Kidney epithelial cell (primary cell): ENCODE measurements at places on chromosomes 2 and 18.
A peak's percentile ranks its signal among the peaks of the same experiment; 100 is the strongest.

GRCh38 chr2:25341011-25341727 is 556 bp downstream of the DNMT3A start:
- no peak for DNase-seq

DNA sequence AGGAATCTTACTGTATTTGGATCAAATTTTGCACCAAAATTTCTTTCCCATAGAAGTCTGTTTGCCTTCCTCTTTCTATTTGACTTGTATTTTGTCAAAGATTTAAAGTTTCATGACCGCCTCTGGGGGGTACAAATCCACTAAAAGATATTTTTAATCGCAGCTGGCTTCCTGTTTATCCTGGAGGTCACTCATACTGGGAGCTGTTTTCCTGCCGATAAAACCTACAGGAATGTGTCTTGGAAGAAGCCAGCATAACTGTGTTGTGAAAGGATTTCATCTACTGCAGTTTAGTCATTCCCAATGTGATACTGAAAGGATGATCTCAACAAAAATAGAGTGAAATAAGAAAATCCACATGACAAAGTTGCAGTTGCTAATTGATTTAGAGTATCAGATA is 184.0 kb downstream of the RIT2 start:
- DNase-seq, result peak; percentile 21

GRCh38 chr18:3529601-3530000 is 79.6 kb downstream of the TGIF1 start:
- no peak for DNase-seq

- DNase-seq, result peak; percentile 34
These were observed 68.0 kb downstream of the ZFP36L2 start for GRCh38 chr2:43158259-43158880.

DNA sequence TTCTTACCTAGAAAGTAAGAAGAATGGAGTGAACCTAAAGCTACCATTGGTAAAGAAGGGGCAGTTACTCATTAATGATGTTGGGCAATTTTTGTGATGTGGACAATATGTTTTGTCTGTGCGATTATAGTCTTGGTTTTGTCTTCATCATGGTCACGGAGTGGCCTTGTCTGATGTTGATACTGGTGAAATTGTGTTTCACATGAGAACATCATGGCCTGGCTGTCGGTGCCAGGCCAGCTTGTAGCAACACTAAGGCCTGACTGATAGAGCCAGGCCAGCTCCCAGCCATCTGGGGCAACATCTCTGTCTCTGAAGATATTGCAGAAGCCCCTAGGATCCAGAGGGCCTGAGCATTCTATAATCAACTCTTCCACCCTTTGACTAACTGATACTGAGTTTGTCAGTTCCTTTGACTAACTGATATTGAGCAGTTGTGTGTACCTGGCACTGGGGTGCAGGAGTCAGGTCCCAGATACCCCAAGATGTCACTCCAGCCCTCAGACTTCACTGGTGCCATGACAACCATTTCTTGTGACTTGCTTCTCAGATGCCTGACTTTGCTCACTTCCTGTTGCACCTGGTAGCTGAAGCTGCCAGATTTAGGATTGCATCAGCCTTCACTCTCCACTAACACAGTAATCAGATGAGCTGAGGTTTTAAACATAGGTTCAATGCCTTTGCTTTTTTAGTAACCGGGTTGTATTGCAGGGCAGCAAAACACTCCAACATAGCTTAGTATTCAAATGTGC is 62.5 kb downstream of the RPIA start:
- DNase-seq, result no peak

GRCh38 chr2:81981585-81981984 is 1677.0 kb upstream of the LRRTM1 start:
- peak; percentile 74 for DNase-seq

DNA sequence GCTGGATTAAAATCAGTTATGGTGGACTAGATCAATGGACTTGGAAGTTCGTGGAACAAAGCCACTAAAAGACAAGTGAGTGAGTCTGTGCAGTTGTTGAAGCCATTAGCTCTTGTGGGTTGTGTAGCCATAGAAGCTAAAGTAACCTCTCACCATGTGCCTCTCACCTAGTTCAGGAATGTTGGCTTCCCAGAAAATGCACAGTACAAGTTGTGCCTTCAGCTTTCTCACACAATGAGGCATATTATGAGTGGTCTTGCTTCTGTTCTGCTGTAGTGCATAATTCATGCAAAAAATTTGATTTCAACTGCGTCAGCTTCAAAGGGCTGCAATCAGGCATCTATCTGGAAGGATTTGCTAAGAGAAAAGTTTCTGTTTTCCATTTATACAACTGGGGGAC is 26.2 kb downstream of the CERS6 start:
- no peak for DNase-seq
